ENCODE measurements at places on chromosomes 2 and 18. TPM values are rescaled to one million over a fixed set of nuclear protein-coding genes. Genes with fewer than 3 reads are reported as not detected.

GRCh38 chr2:871926-872680 lies 78.5 kb upstream of the SNTG2 start:
- no peak for DNase-seq

DNA sequence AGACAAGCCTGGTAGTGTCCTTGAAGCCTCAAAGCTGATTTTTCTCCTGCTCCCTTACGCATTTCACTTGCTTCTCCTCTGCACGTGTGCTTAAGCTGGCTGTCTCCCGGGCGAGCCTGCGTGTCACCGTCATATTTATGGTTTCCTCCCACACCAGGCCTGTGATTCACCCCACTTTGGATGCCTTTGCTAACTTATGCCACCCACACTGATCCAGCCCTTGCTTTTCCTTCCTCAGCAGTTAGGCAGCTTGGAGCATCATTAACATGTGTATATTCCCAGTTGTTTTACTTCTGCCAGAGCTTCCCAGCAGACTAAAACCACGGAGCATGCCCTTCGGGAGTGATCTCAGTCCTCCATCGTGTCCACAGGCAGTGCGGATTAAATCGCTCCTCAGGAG lies 2.2 kb downstream of the ST3GAL5 start:
- DNase-seq: peak; percentile 36

- no peak for DNase-seq
Measured at GRCh38 chr2:28423856-28424605, 31.4 kb downstream of the FOSL2 start.

DNA sequence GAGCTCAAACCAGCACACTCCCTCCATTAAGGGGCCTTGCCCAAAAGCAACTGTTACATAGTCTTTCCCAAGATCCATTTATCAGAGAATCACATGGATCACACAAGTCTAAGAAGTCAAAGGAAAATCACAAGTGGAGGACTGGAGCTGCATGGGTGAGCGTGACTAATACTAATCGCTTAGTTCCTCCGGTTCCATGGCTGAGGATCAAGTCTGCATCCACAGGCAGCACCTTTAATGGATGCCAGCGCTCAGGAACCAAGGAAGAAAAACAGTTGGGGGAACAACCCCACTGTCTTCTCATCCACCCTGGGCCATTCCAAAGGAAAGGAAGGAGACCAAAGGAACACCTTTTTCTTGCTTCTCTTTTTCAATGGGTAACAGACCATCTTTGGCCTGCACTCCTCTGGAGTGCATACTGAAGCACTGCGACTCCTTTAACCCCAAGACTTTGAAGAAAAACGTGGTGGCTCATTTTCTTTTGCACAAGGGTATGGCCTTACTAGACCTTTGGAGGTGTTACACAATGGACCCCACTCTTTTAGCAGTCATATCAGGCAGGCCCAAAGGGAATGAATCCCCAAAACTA lies 9.2 kb upstream of the WDR33 start:
- DNase-seq: no peak

Gene AGXT
- 0.59 TPM for total RNA-seq

Gene CFAP221
- not detected for total RNA-seq

Gene GAL3ST2
- 69.8 TPM for total RNA-seq

Gene GCG
- total RNA-seq: 55.9 TPM
